ENCODE measurements at places on chromosomes 5 and 9. TPM values are rescaled to one million over a fixed set of nuclear protein-coding genes. Genes with fewer than 3 reads are reported as not detected.

GPRIN1 gene
- 0.36 TPM for polyA plus RNA-seq

WNT8A gene
- not detected for polyA plus RNA-seq

C9orf153 gene
- polyA plus RNA-seq, result 0.03 TPM

RPS14 gene
- 4,480 TPM for polyA plus RNA-seq

GNPDA1 gene
- 36.1 TPM for polyA plus RNA-seq

TRPM3 gene
- 0.10 TPM for polyA plus RNA-seq

NFIB gene
- 32.3 TPM for polyA plus RNA-seq

ZNF454 gene
- 0.61 TPM for polyA plus RNA-seq

NKD2 gene
- 5.0 TPM for polyA plus RNA-seq

GABRA1 gene
- polyA plus RNA-seq, result 0.09 TPM

SAPCD2 gene
- polyA plus RNA-seq, result 0.34 TPM

UIMC1 gene
- 21.6 TPM for polyA plus RNA-seq

TNFSF15 gene
- not detected for polyA plus RNA-seq

ALDH1A1 gene
- 115 TPM for polyA plus RNA-seq

CYSRT1 gene
- 0.88 TPM for polyA plus RNA-seq

FRRS1L gene
- polyA plus RNA-seq, result 0.18 TPM
